ENCODE measurements at places on chromosomes 3 and 15. TPM values are rescaled to one million over a fixed set of nuclear protein-coding genes. Genes with fewer than 3 reads are reported as not detected.

The MAP1A gene
- polyA plus RNA-seq, result 1.8 TPM

The COPG1 gene
- polyA plus RNA-seq, result 126 TPM

The CEMIP gene
- polyA plus RNA-seq, result 32.0 TPM

The IL17RC gene
- polyA plus RNA-seq, result 20.5 TPM

The DUOXA2 gene
- polyA plus RNA-seq, result 0.98 TPM

The CILP gene
- polyA plus RNA-seq, result 0.43 TPM

The CCDC39 gene
- polyA plus RNA-seq, result 0.59 TPM

The KCNH8 gene
- 0.06 TPM for polyA plus RNA-seq

The LRRN1 gene
- 2.4 TPM for polyA plus RNA-seq

The DZIP1L gene
- polyA plus RNA-seq, result 4.1 TPM

The ADGRG7 gene
- polyA plus RNA-seq, result not detected

The ATP13A5 gene
- 0.34 TPM for polyA plus RNA-seq

The DLL4 gene
- polyA plus RNA-seq, result 11.8 TPM

The ZDHHC3 gene
- polyA plus RNA-seq, result 62.0 TPM

The LYZL4 gene
- polyA plus RNA-seq, result 0.14 TPM

The KNG1 gene
- 0.07 TPM for polyA plus RNA-seq

The CORO2B gene
- polyA plus RNA-seq, result 2.4 TPM

The CCDC191 gene
- polyA plus RNA-seq, result 2.5 TPM
